Epithelial cell of proximal tubule (primary cell): ENCODE measurements at places on chromosomes 4 and X. TPM values are rescaled to one million over a fixed set of nuclear protein-coding genes. Genes with fewer than 3 reads are reported as not detected.

The ARHGEF6 gene
- 0.36 and 0.63 TPM in 2 replicates for total RNA-seq

The ARHGEF9 gene
- 9.3 and 13.4 TPM in 2 replicates for total RNA-seq

DNA sequence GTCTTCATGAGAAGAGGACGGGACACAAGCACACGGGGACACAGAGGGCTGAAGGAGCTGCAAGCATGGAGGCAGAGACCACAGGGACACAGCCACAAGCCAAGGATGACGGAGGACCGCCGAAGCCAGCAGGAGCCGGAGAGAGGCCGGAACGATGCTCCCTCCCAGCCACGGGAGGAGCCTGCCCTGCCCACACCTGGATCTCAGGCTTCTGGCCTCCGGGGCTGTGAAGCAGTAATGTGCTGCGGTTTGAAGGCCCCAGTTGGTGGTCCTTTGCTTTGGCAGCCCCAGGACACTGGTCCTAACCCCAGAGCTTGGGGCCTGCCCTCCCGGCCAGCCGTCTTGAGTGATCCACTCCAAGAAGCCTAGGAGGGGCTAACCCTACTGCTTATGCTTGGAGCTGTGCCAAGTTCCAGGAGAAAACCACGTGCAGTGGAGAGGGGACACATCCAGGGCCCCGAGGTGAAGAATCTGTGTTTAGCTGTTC, 85.9 kb downstream of the HMX1 start:
- DNase-seq = no peak

GRCh38 chrX:22373766-22374165, 101.1 kb downstream of the CBLL2 start:
- no peak for DNase-seq

DNA sequence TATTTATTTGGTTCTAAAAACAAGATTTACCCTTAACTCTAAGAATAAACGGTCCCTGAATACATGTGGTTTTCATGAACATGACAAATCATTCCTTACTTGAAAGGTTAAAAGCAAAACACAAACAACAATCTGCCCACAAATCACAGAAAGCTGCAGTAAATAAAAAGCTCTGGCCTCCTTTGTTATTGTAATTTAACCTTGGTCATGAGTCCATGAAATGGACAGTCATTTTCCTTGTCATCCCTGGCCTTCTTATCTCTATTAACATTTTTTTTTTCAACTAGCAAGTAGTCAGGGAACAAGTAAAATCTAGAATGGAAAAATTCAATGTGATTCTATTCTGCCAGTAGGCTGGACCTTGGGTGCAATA, 92.7 kb downstream of the SCD5 start:
- no peak for DNase-seq

- no peak for DNase-seq
Measured at GRCh38 chr4:121786221-121786620, 14.9 kb upstream of the EXOSC9 start.

The GATA1 gene
- total RNA-seq = not detected in 2 replicates

GRCh38 chrX:4663085-4663484, 949.6 kb upstream of the PRKX start:
- DNase-seq = peak; percentile 30

GRCh38 chr4:184406958-184407391, 67.4 kb downstream of the IRF2 start:
- no peak for DNase-seq

- DNase-seq = peak; percentile 4
Measured at GRCh38 chr4:127686658-127687057, 43.5 kb upstream of the SLC25A31 start.

DNA sequence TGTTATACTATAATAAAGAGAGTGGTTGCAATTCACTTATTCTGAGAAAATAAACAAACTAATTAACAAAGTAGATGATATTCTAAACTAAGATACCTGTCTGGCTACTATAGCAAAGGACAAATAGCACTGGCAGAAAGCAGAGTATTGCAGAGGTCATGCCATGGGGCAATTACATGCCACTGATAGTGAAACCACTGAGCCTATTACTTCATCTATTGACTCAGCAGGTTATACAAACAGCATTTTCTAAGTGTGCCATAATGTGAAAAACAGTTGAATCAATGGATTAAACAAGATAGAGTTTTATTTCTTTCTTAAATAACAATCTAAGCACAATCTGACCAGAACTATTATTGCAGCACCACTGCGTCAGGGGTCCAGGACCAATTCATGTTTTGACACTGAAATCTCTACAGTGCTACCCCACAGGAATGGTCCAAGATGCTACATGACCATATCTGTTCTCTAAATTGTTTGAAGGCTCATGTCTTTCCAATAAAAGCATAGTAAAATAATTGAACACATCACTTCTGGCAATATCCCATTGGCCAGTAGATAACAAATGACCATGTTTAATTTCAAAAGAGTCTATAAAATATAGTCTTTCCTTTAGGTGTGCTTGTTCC, 389.5 kb upstream of the GRID2 start:
- no peak for DNase-seq

The LRIT3 gene
- total RNA-seq = under 0.01 TPM in 1 of 2 replicates, not detected in the other

GRCh38 chr4:3316146-3316545, 23.3 kb downstream of the RGS12 start:
- DNase-seq = no peak

The ADH1A gene
- total RNA-seq = not detected in 2 replicates

GRCh38 chr4:138223231-138223910, 18.8 kb downstream of the SLC7A11 start:
- DNase-seq = no peak

The GAGE12E gene
- total RNA-seq = not detected in 2 replicates

The TMEM47 gene
- total RNA-seq = 8.2 and 11.9 TPM in 2 replicates

DNA sequence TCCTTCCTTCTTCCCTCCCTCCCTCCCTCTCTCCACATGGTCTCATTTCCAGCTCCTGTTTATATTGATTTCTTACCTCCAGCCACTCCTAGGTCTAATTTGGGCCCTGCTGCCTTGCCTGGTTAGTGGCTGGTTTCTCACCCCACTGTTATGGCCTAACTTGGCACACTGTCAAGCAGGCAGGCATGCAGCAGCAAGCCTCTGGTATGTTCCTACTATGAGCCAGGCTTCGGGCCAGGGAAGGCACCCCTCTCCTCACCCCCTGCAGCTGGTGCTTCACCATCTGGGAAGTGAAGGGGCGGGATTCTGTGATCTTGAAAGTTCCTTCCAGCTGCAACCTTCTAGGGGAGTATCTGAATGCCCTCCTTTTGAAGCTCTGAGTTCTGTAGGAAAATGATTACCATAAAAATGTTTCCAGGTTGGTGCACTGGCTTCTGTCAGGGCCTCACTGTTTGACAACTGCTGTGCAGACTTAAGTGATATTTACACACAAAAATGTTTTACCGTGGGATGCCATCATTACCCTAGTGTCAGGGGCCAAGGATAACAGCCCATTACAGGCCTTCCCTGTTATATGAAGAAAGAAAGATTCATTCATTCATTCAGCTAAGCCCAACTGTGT, 10.1 kb upstream of the VMA21 start:
- no peak for DNase-seq

The USP46 gene
- total RNA-seq = 8.5 and 9.5 TPM in 2 replicates

The SLC2A9 gene
- 0.80 and 2.0 TPM in 2 replicates for total RNA-seq

GRCh38 chrX:97863261-97863660, 979.6 kb downstream of the RPA4 start:
- DNase-seq = no peak

The ZXDA gene
- total RNA-seq = 1.6 and 1.7 TPM in 2 replicates

GRCh38 chr4:11564021-11564420, 135.3 kb upstream of the HS3ST1 start:
- DNase-seq = no peak

DNA sequence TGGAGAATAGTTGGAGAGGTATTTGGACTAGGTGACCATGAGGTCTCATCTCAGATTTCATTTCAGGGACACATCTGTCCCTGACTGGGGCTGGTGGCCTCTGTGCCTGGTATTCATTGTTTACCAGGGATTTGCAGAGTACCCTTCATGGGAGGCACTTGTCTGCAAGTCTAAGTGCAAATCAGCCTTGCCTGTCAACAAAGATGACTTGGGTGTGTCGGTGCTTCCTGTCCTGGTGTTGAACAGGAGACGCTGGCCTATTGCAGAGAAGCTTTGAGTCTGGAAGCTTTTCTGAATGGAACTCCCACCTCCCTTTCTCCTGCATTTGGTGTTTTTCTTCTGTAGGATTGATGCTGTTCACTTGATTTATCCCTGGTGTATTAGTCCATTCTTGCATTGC, 104.1 kb downstream of the TNIP2 start:
- no peak for DNase-seq

The HTR2C gene
- not detected in 2 replicates for total RNA-seq

DNA sequence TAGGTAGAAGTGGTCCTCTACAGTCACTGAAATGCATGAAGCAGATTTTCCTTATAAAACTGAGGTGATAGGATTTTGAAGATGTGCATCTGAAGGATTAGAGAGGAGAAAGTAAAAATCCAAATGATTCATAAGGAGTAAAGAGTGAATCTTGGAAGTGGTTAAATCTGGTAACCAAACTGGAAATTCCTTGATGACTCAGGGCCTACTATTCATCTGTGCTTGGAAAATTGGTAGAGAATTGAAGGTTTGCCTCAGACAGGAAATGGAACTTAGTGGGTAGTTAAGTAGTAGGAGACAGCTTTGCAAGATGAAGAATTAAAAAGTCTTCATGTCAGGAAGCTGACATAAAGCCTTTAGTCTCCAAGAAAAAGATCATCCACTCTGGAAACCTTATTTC, 368.9 kb upstream of the CTSO start:
- peak; percentile 71 for DNase-seq

DNA sequence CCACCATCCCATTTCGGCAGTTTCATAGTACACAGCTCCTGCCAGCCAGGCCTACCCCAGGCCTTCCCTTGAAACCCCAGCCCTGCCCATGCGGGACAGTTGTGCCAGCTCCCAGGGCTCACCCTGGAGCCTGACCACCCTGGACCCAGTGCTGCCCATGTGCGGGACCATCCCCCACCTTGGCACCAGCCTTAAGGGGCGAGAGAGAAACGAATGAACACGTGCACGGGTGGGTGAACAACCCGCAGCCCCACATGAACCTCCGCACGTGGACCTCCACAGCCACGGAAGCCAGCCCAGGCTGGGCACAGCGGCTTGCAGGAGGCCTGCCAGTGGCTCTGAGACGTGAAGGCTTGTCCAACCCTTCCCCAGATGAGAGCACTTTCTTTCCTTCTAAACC, 76.0 kb upstream of the MXD4 start:
- DNase-seq = no peak

- no peak for DNase-seq
Measured at GRCh38 chrX:32185160-32185559, 1026.2 kb downstream of the DMD start.

DNA sequence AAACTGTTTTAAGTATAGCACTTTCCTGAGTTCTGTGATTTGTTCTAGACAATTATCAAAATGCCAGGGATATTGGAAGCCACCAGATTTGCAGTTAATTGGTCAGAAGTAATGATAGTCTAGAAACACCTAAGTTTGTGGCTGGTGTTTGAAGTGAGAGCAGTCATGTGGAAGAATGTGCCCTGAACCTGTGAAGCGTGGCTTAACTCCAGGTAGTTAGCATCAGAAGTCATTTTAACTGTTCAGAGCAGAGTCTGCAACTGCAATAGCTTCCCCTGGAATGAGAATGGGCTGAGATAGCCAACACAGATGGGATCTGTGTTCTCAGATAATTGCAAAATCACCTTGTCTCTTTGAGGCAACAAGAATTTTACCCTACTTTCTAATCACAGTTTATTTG, 255.1 kb upstream of the GK2 start:
- no peak for DNase-seq

DNA sequence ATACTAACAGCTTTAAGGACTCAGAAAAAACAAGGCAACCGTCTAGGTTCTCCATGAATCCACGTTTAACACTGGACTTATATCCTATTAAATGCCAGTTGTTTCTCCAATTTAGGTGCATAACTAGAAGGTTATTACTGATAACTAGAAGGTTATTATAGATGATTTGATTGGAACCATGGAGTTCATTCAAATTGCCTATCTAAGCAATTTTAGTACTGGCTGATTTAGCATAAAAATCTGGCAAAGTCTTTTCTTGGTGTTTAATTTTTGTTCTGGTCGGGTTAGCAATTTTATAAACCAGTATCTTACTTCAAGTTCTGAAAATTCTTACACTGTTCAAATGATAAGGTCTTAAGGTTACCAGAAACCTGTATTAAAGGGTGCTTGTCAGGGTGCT, 672.8 kb upstream of the GNPDA2 start:
- DNase-seq = no peak

DNA sequence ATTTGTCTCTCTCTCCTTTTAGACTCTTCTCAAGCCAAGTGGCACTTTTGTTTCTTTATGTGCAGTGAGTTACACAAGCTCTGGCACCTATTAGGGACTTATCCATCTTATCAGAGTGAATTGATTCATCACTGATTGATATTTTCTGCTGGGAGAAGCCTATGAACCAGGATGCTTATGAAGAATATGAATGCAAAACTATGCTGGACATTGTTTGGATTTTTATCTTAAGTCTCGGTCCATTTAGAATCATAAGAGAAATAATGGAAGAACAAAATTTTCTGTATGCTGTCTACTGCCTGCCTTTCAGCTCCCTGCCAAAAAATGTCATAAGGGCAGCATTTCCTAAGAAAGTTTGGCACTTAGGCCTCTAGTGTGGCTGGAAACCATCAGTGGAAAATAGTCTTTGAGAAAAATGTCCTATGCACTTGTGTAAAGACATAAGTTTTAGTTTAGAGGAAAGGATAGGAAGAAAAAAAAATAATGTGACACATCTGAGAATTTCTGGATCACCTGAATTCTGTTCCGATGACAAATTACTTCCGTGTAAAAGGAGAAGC, 365.7 kb upstream of the MAD2L1 start:
- no peak for DNase-seq

The LRAT gene
- 0.43 and 2.2 TPM in 2 replicates for total RNA-seq

GRCh38 chrX:40420899-40421729, 159.7 kb upstream of the ATP6AP2 start:
- peak; percentile 45 for DNase-seq

- no peak for DNase-seq
Measured at GRCh38 chrX:15350329-15350996, 15.1 kb upstream of the PIGA start.

The SPANXA1 gene
- not detected in 2 replicates for total RNA-seq

- DNase-seq = no peak
Measured at GRCh38 chr4:16833722-16834121, 64.7 kb downstream of the LDB2 start.

GRCh38 chr4:123319639-123320038, 77.0 kb upstream of the SPRY1 start:
- no peak for DNase-seq

DNA sequence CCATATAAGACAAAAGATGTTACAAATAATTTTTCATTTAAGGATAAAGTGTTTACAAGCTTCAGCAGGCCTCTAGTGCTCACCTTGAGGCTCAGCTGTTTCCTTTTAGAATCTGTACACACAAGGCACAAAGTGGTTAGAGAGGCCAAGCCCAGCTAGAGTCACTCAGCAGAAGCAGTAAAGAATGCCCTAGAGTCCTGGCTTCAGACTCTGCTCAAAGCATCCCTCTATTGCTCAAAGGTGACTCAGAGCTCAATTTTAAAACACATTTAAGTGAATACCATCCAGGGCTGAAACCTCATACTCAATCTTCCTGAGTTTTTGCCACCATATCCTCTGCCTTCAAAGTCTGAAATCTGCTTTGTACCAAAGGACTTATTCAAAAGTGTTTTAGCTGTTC, 22.6 kb upstream of the PHF8 start:
- DNase-seq = no peak

The RBM41 gene
- 7.6 and 12.1 TPM in 2 replicates for total RNA-seq
